Vagina (tissue), 2 donors: ENCODE measurements at places on chromosomes 2 and 18.

DNA sequence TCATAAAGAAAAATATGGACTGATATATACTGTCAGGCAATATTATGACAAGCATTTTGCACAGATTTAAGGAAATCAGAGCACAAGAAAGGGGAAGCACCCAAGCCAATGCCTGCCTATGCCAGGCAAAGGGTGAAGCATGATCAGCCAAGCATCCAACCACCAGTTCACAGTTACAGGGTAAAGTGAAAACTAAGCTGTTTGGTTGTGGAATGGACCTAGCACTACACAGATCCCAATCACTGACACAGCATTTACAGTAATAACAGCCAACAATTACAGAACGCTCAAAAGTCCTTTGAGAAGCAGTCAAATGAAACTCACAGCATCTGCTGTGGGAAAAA, 90.3 kb downstream of the SP3 start:
- no peak overlapping the region for H3K4me3 ChIP-seq
- no peak overlapping the region for H3K27ac ChIP-seq
- H3K27me3 ChIP-seq, result no peaks in the 10 kb centered on the region
- no peaks in the 10 kb centered on the region for H3K4me1 ChIP-seq
- no peaks in the 10 kb centered on the region for H3K36me3 ChIP-seq
- DNase-seq, result no peak

GRCh38 chr2:68911709-68912108, 40.5 kb upstream of the BMP10 start:
- no peaks in the 10 kb centered on the region for H3K36me3 ChIP-seq
- H3K4me3 ChIP-seq, result no peak overlapping the region
- no peak overlapping the region for H3K27ac ChIP-seq
- H3K27me3 ChIP-seq, result no peaks in the 10 kb centered on the region
- DNase-seq, result no peak

- H3K27me3 ChIP-seq, result no peaks in the 10 kb centered on the region
- H3K4me1 ChIP-seq, result no peaks in the 10 kb centered on the region
- H3K4me3 ChIP-seq, result no peak overlapping the region
- no peaks in the 10 kb centered on the region for H3K36me3 ChIP-seq
- no peak for DNase-seq
These were observed 568.5 kb downstream of the ARHGAP15 start for GRCh38 chr2:143697744-143698143.

DNA sequence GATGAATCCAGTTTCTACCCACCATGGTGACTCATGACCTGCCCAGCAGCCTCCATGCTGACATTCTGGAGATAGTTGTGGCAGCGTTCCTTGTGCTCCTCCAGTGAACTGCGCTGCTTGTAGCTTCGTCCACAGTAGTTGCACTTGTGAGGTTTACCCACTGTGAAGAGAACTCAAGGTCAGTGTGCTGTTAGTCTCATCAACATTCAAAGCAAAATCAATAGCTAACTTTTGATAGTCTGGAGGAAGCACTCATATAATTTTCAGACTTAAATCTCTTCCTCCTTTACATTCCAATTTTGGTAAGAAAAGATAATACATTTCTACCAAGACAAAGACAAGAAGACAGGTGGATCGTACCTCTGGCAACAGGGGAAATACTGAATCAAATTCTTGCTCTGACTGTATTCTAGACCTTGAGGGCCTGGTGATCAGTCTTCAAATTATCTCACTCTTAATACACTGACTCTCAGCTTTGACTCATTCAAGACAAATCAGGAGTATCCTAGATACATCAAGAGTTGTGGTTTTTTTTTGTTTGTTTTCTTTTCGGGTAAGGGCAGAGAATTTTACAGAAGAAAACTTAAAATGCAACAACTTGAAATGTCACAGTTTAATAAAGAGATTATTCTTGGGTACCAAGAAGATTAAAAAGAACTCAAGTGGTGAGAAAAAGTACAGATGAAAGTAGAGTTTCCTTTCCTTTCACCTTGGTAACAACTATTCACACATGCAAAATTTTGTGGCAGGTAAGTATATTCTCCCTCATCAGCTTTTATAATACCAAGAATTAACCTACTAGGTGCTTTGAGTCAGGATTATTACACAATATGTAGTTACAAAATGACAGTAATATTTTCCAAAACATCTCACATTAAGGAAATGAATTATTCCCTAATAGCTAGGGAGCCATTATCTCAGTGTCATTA, 129.2 kb downstream of the IKZF2 start:
- H3K4me1 ChIP-seq, result no peaks in the 10 kb centered on the region
- no peaks in the 10 kb centered on the region for H3K27me3 ChIP-seq
- no peaks in the 10 kb centered on the region for H3K36me3 ChIP-seq
- no peak overlapping the region for H3K4me3 ChIP-seq
- DNase-seq, result no peak

GRCh38 chr2:25490217-25490616, 148.5 kb upstream of the DNMT3A start:
- H3K4me3 ChIP-seq, result no peak overlapping the region
- H3K27me3 ChIP-seq, result no peaks in the 10 kb centered on the region
- H3K36me3 ChIP-seq, result no peaks in the 10 kb centered on the region
- H3K27ac ChIP-seq, result no peak overlapping the region
- no peaks in the 10 kb centered on the region for H3K4me1 ChIP-seq

GRCh38 chr2:44616667-44617155, 255.0 kb downstream of the CAMKMT start:
- no peak overlapping the region for H3K27ac ChIP-seq
- DNase-seq, result no peak
- no peaks in the 10 kb centered on the region for H3K27me3 ChIP-seq
- no peak overlapping the region for H3K4me3 ChIP-seq
- no peaks in the 10 kb centered on the region for H3K36me3 ChIP-seq
- H3K4me1 ChIP-seq, result no peaks in the 10 kb centered on the region

DNA sequence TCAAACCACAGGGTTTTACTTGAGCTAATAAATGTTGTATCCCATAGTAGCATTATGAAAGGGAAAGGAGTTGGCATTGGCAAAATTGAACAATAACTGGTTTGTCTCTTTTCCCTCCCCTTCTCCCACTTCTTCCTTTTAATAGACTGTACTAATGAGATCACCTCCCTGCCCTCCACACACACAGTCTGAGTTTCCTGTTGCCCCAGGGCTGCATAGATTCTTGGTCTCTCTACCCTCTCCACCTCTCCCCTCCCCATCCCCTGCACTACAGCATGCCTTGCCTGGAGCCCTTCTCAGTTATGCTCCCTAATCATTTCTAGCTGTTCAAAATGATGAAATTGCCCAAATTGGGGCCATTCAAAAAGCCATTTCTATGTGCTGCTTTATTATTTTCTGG, 37.2 kb upstream of the NEMP2 start:
- H3K4me1 ChIP-seq, result peaks cover 2% of the 10 kb centered on the region
- H3K4me3 ChIP-seq, result no peak overlapping the region
- no peak for DNase-seq
- H3K36me3 ChIP-seq, result no peaks in the 10 kb centered on the region

- no peaks in the 10 kb centered on the region for H3K36me3 ChIP-seq
- no peak for DNase-seq
- H3K4me1 ChIP-seq, result no peaks in the 10 kb centered on the region
- H3K4me3 ChIP-seq, result no peak overlapping the region
- H3K27me3 ChIP-seq, result no peaks in the 10 kb centered on the region
These were observed 42.2 kb upstream of the TBR1 start for GRCh38 chr2:161373942-161374341.

GRCh38 chr2:71671895-71672825, 218.8 kb downstream of the DYSF start:
- no peaks in the 10 kb centered on the region for H3K4me1 ChIP-seq
- H3K4me3 ChIP-seq, result no peak overlapping the region
- H3K27me3 ChIP-seq, result no peaks in the 10 kb centered on the region
- no peak for DNase-seq
- H3K36me3 ChIP-seq, result no peaks in the 10 kb centered on the region
- H3K27ac ChIP-seq, result no peak overlapping the region

DNA sequence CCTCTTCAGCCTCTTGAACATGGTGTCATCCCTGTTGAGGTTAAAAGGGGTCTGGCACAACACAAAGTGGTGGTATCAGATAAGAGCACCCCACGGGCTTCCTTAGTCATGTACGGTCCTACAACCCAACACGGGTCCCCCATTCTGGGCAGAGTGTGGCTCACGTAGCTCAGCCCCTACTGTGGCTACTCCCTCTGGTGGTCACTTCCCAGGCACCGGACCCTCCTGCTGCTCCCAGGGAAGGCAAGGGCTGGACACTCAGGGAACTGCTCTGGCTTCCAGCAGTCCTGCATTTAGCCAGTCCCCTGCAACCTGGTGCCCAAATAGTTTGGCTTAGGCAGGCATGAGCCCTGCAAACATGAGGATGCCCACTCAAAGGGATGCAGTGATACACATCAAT, 58.6 kb downstream of the GALNT14 start:
- H3K4me1 ChIP-seq, result no peaks in the 10 kb centered on the region
- no peak overlapping the region for H3K4me3 ChIP-seq
- DNase-seq, result no peak
- H3K27me3 ChIP-seq, result no peaks in the 10 kb centered on the region

- H3K36me3 ChIP-seq, result no peaks in the 10 kb centered on the region
- peak overlapping the region; percentile 68 for H3K27ac ChIP-seq
- DNase-seq, result no peak
- H3K4me3 ChIP-seq, result no peak overlapping the region
- no peaks in the 10 kb centered on the region for H3K27me3 ChIP-seq
These were observed 28.5 kb downstream of the CIB4 start for GRCh38 chr2:26612522-26613240.

DNA sequence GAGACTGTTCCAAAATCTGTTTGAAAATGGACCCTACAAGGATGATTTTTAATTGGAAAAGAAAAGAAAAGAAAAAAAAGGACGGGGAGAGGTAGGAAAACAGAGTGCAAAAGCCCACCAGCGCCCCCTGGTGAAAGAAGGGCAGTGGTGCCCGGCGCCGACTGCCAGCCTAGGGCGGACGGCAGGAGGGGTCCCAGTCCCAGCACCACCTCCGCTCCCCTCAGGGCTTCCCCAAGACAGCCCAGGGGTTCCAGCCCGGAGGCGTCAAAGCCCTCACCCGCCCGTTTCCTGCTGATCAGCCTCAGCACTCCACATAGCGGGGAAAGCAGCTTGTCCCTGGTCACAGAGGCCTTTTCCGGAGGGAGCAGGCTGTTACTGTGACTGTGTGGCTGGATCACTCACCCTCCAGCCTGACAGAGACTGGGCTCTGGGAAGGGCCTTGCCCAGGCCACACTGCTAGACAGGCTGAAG, 213.9 kb downstream of the TFCP2L1 start:
- H3K4me3 ChIP-seq, result no peak overlapping the region
- DNase-seq, result no peak
- H3K4me1 ChIP-seq, result peaks cover 9% of the 10 kb centered on the region
- peaks cover under 1% of the 10 kb centered on the region for H3K27me3 ChIP-seq
- H3K36me3 ChIP-seq, result no peaks in the 10 kb centered on the region

GRCh38 chr2:121831841-121832240, 76.4 kb downstream of the TSN start:
- DNase-seq, result no peak
- no peak overlapping the region for H3K4me3 ChIP-seq
- H3K4me1 ChIP-seq, result no peaks in the 10 kb centered on the region

- H3K27ac ChIP-seq, result no peak overlapping the region
- H3K4me3 ChIP-seq, result no peak overlapping the region
- no peaks in the 10 kb centered on the region for H3K36me3 ChIP-seq
- no peaks in the 10 kb centered on the region for H3K4me1 ChIP-seq
- no peaks in the 10 kb centered on the region for H3K27me3 ChIP-seq
These were observed 236.1 kb upstream of the SIX3 start for GRCh38 chr2:44705356-44705755.

GRCh38 chr2:70949086-70949485, 13.4 kb downstream of the ATP6V1B1 start:
- no peaks in the 10 kb centered on the region for H3K27me3 ChIP-seq
- no peak overlapping the region for H3K4me3 ChIP-seq
- DNase-seq, result no peak

- DNase-seq, result peak; percentile 79
- H3K27ac ChIP-seq, result no peak overlapping the region
- H3K36me3 ChIP-seq, result no peaks in the 10 kb centered on the region
- H3K4me1 ChIP-seq, result peaks cover 29% of the 10 kb centered on the region
These were observed 124.2 kb upstream of the HS6ST1 start for GRCh38 chr2:128442891-128443302.

DNA sequence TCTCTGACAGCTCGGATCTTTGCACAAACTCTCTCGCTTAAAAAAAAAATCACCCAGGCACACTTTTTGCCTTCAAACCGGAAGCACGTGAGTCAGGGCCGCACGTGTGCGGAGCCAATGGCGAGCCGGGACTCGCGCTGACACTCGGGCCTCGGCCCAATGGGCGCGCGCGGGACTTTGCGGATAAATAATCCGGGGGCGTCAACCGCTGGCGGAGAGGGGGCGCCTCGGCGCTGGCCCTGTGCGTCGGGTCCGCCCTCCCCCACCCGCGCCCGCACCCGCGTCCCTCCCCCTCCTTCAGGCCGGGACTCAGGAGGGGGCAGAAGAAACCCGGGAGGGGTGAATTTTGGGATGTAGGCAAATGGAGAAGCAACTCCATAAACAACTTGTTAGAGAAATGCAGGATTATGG, 319 bp upstream of the EN1 start:
- no peak overlapping the region for H3K27ac ChIP-seq
- peak overlapping the region; percentile 24 for H3K4me3 ChIP-seq
- peaks cover 24% of the 10 kb centered on the region for H3K27me3 ChIP-seq

DNA sequence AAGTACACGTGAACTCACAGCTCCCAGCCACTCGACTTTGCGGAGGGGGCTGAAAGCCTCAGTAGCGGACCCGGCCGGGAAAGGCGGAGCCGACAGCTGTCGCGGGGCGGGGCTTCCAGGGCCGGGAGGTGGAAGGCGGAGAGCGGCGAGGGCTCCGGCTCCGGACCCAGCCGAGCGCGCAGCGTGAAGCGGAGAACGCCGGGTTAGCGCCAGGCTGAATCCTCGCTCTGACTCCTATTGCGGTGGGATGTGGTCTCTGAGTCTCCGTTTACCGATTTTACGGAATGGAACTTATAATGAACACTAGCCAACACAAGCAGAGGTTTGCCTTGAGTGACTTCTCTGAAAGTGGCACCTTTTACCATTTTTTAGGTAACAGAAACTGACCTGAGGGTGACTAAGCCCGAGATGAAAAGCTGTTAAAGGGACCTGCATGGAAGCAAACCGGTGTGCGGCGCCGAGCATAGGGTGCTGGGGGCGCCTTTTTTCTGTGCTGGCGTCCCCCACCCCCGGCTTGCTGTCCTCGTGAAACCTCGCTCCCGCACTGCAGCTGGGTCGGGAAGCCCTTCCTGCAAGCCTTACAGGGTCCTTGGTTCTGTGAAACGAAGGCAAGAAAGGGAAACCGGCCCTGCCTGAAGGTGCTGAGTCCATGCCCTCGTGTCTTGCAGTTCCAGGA, 72.9 kb downstream of the EN1 start:
- H3K4me3 ChIP-seq, result peak overlapping the region; percentile 36
- H3K4me1 ChIP-seq, result peaks cover 13% of the 10 kb centered on the region

GRCh38 chr18:79260510-79260909, 135.2 kb upstream of the NFATC1 start:
- no peak overlapping the region for H3K27ac ChIP-seq
- no peaks in the 10 kb centered on the region for H3K36me3 ChIP-seq
- no peaks in the 10 kb centered on the region for H3K4me1 ChIP-seq
- no peak for DNase-seq
- no peaks in the 10 kb centered on the region for H3K27me3 ChIP-seq
- no peak overlapping the region for H3K4me3 ChIP-seq
